ENCODE measurements at places on chromosomes 16 and 17.

DNA sequence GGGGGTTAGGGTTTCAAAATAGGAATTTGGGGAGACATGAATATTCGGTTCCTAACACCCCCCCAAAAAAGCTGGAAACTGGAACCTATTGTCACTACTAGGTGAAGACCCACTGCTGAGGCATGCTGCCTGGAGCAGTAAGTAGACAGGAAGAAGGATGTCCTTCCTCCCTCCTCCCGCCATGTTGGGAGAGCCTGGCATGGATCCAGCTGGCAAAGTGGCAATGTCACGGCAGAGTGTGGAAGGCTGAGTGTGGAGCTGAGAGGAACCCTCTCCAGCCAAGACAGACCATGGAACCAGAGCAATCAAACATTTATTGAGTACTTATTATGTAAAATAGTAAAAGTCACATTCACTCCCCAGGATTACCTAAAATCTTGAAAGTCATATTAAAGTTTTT, 49.0 kb downstream of the CCDC182 start:
- DNase-seq: no peak

- no peak for DNase-seq
These were observed 4.9 kb downstream of the SLC35G3 start for GRCh38 chr17:35189291-35189690.

DNA sequence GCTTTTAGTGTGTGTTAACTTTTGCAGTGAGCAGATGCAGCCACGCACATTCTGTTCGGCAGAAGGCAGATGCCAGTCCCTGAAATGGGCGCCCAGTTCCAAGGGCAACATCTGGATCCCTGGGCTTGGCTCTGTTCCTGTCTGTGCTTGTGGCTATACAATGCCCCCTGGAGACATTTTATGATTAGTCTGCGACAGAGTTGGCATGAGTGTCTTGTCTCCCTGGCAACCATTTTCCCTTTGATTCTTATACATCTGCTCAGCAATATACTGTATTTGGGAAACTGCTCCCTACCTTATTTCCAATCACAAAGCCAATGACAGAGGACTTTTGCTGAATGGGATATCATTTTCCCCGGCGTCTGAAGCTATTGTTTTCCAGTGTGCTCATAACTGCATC, 1629.5 kb upstream of the GOT2 start:
- no peak for DNase-seq

DNA sequence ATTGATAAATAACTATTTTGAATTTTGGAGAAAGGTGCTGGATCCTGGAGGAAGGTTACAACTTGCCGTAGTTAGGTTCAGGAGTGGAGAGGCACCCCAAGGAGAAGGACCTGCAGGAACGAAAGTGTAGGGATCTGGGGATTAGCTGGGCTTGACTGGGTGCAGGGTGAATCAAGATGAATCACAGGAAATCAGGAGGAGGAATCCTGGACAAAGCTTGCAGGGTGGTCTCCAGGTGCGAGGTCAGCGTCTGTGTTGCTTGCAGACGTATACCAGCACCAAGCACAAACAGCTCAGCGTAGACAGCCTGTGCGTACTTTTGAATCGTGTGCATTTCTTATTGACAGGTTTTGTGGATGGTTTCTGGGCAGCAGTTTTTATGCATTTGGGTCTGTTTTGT, 144.3 kb downstream of the MSI2 start:
- DNase-seq: no peak

- no peak for DNase-seq
These were observed 789 bp upstream of the CTRL start for GRCh38 chr16:67932462-67932840.

GRCh38 chr16:67661101-67661761, 471 bp downstream of the PARD6A start:
- DNase-seq: no peak

- DNase-seq: no peak
These were observed 5.9 kb downstream of the KSR1 start for GRCh38 chr17:27462149-27462548.

GRCh38 chr16:53415504-53415903, 18.8 kb upstream of the RBL2 start:
- DNase-seq: no peak

GRCh38 chr16:79339863-79340262, 260.7 kb downstream of the MAF start:
- no peak for DNase-seq

DNA sequence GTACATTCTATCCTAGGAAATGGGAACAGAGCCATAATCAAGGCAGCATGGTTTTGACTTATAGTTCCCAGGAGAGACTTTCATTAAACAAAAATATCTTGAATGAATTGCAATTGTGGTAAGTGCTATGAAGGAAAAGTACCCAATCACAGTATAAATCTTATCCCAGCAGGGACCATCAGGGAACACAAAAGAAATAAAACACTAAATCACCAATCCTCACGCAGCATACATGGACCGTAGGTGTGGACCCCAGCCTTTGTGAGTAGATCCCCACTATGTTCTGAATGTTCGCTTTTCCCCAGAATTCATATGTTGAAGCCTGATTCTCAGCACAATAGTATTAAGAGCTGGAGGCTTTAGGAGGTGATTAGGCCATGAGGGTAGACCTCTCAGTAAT, 925.0 kb upstream of the RBFOX1 start:
- DNase-seq: no peak

DNA sequence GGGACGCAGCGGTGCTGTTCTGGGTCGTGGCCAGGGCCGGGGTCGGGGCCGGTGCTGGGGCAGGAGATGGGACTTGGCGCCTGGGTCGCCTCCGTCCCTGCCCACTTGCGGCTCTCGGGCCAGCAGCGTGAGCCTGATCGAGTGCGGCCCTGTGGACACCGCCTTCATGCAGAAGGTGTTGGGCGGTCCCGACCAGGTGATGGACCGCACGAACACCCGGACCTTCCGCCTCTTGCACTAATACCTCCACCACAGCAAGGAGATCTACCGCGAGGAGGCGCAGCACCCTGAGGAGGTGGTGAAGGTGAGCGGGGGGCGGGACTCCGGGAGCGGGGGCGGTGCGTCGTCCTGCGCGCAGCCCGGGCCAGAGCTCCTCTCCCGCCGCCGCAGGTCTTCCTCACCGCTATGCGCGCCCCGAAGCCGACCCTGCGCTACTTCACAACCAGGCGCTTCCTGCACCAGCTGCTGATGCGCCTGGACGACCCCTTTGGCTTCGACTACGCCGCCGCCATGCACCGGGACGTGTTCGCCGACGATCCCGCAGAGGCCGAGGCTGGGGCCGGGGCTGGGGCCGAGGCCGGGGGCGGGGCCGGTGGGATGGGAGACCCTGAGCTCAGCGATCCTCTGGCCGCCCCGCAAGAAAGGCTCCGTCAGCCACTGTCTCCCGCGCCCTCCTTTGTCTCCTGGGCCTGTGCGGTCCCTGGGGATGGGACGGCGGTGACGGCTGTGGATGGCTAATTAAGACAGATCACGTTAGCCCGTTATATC, 4.5 kb upstream of the HSD17B1 start:
- DNase-seq: no peak

GRCh38 chr17:34366010-34366409, 3.0 kb upstream of the CCL1 start:
- no peak for DNase-seq

- DNase-seq: peak; percentile 58
These were observed 2.2 kb upstream of the KRT19 start for GRCh38 chr17:41530062-41531048.

All from GM04504 (cell line).